ENCODE measurements at places on chromosomes 11 and 22.

DNA sequence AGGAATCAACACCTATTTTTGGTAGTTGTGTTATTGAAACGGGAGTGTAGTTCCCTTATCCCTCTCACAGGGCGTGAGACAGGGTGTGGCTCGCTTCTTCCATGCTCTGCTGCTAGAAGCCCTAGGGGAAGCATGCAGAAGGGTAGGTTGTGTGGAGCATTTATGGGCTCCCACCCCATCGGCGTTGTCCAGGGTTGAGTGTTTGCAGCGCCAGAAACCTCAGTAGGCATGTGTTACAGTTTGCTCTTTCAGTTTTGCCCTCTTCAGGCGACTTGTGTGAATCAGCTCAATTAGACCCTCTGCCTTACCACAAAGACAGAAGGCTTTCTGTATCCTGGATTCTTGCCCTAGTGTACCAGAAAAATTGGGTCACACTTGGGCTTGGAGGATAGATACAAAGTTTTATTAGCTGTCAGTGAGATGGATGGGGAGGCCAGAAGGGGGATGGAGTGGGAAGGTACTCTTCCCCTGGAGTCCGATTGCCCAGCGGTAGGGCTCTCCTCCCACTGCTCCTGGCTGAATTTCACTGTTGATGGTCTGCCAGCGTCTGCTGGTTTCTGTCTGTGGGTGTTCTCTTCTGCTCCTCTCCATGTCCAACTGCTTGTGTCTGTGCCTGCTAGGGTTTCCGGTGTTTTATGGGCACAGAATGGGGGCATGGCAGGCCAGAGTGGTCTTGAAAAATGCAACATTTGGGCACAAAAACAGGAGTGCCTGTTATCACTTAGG, 358.3 kb upstream of the CTSC start:
- no peak for DNase-seq

- DNase-seq = no peak
These were observed 2.4 kb upstream of the MUC2 start for GRCh38 chr11:1072116-1072820.

- DNase-seq = no peak
These were observed 35.9 kb downstream of the ST3GAL4 start for GRCh38 chr11:126391286-126391954.

- DNase-seq = no peak
These were observed 27.0 kb downstream of the NCAPD3 start for GRCh38 chr11:134196756-134197155.

DNA sequence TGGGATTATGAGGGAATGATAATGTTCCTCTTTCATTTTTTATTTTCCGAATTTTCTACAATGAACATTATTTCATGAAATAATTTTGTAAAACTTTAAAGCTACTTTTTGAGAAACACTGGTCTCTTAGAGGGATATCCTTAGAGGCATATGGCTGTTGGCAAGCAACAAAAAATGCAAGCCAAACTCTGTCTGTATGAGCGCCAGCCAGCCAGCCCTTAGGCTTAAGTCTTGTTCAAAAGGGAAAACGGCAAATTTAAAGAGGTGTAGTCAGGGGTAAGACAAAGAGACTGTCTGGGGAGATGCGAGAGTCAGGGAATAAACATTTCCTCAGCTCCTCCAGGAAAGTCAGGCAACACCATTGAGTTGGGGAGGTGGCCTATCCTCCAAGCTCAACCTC, 22.5 kb downstream of the ASCC2 start:
- no peak for DNase-seq

DNA sequence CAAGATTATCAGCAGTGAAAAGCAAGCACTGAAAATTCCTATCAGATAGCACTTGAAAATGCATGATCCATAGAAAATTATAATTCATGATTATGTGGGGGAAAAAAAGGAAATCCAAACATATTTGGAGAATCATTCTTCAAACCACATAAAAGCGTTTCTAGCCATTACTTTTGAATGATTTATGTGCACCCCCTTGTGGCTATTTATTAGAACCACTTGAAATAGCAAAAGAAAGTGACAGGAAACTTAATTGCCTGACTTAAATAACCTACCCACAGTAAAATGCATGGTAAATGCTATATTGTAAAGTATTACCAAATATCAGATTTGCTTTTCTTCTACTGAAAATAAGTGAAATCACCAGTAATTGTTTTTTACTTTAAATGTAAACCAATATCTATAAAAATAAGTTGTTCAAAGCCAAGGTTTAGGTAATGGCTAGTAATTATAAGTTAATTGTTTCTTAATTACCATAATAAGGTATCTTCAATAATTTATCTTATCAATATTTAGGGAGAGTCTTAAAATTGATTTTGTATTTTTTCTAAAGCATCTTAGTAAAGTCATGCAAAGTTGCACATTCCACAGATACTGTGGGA, 168.5 kb downstream of the ARHGAP42 start:
- no peak for DNase-seq

DNA sequence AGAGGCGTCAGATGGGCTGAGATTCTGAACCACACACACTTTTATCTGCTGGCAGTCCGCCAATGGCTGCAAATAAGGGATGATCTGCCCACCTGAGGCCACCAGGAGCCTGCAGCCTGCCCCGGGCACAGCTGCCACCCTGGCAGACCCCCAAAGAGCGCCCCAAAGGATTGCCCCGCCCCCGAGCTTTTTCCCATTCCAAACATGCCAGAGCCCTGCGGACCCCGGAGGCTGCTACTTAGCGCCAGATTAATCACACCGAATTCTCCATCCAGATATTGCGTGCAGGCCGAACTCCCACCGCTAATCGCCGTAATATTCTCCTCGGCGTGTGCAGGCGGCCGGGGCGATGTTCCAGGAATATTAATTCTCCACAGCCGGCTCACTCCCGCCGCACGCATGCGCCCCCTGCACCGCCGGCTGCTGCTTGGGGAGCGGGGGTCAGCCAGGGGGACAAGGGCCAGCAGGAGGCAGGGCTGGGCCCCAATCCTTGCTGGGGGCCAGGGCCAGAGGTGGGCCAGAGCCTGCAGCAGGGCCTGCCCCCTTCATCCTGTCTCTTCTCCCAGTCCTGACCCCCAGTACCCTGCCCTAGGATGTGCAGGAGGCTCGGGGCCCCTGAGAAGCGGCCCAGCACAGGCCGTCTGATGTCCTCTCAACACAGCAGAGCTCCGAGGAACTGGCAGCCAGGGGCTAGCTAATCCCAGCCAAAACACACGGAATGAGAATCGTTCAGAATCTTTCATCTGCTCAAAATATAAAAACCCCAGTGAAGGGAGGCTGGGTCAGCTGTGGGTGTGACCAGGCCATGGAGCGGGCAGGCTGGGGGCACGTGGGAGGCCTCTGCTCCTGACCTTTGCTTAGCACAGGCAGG, 19.5 kb upstream of the TCF20 start:
- DNase-seq = no peak

- DNase-seq = no peak
These were observed 38.3 kb downstream of the WT1 start for GRCh38 chr11:32396991-32397390.

DNA sequence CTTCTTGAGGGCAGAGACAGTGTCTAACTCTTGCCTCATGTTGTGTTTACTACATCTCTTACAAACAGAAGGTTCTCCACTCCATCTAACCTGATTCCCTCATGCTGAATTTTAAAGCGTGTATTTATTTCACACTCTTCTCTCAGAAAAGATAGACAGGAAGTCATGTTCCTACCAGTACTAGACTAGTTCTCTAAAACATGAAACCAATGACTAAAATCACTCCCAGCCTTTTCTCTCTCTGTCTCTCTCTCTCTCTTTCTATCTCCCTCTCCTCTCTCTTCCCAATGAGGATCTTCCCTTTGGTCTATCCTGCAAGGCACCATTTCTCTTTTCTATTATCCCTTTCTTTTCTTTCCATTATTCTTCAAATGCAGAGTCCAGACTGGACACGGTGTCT, 391.9 kb upstream of the CADM1 start:
- no peak for DNase-seq
